Activated CD4-positive, alpha-beta T cell treated with anti-CD3 and anti-CD28 coated beads, Interleukin-2, amount 10 ng/mL, durations not matched to agents 7 days and 5 days (primary cell): ENCODE measurements at places on chromosomes 6 and 20.
A peak's percentile ranks its signal among the peaks of the same experiment; 100 is the strongest.

DNA sequence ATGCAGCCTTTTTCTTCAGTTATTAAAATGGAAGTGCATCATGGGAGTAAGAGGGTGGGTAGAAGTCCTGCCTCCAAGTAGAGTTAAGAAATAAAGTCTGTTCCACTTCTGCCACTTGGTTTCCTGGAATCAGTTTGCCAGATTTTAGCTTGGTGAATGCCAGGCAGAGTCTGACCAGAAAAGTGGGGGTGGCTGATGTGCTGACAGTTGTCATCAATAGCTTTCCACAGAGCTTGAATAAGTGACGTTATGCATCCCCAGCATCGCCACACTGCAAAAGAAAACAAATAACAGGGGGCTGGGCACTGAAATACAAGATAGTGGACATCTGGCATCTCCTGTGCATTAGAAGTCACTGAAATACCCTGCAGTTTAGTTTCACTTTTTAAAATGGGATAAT is 30.8 kb upstream of the CEP162 start:
- no peak for DNase-seq

GRCh38 chr20:5718896-5719595 is 31.2 kb upstream of the SHLD1 start:
- DNase-seq = no peak

DNA sequence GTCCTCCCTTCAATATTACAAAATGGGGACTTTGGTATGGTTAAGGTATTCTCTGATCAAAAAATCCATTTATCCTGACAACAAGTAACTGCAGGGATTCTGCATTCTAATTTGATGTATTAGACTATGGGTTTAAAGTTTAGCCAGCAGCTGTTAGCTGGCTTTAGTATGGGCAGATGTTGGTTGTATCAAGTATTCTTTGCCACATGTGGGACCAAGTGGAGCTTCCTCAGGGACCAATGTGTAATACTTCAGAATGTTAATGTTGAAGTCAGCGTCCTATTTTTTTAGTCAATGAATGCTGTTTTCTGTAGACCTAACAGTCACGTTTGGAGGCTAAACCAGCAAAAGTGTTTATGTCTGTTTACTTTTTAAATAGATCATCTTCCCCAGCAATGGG is 41.4 kb downstream of the MOXD1 start:
- no peak for DNase-seq

GRCh38 chr6:130675072-130675471 is 152.1 kb upstream of the SMLR1 start:
- no peak for DNase-seq

DNA sequence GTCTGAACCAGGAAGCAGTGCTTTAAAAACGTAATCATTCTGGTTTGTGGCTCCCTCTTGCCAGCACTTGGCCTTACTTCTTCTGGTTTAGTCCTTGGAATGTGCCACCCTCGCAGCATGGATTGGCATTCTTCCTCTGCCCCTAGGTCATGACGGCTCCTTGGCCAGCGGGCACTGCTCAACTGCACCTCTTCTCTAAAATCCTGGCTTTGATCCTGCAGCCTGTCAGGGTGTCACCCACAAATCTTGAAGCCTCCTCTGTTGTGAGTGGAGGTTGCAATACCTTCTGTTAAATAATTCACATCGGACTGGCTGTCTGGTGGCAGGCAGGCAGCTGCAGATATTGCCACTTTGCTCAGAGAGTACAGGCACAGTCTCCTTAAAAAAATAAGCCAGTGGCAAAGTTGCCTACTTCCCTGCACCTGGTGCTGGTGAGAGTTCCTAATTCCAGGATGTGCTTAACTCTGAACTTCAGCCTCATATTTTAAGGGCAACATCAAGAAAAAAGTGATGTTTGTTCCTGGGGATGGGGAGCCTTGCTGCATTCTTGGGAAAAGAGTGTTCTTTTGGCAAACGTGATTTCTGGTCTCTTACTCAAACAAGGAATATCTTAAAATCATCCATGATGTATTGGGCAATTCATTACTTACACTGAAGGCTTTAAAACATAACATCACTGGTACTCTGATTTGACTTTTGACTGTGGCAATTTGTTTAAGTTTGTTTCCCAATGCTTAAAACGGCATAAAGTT is 179.8 kb downstream of the FOXA2 start:
- DNase-seq = no peak

GRCh38 chr6:127486934-127487333 is 27.7 kb upstream of the KIAA0408 start:
- DNase-seq = no peak

GRCh38 chr6:15754035-15754705 is 91.3 kb upstream of the DTNBP1 start:
- no peak for DNase-seq

DNA sequence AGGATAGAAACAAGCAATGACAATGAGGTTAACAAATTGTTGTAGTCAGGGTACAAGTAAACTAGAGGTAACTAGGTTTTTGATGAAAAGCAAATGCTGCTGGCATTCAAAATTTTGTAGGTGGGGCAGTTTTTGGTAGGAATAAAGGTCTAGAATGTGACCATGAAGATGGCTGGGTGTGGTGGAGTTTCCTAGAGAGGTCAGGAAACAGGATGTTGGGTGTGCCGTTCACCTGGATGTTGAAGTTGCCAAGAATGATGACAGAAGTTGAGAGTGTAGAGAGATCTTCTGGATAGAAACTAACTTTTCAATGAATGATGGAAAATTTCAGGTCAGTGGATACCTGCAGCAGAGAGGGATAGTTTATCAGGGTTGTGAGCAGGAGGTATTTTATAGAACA is 22.7 kb downstream of the MAPK14 start:
- DNase-seq = peak; percentile 16

DNA sequence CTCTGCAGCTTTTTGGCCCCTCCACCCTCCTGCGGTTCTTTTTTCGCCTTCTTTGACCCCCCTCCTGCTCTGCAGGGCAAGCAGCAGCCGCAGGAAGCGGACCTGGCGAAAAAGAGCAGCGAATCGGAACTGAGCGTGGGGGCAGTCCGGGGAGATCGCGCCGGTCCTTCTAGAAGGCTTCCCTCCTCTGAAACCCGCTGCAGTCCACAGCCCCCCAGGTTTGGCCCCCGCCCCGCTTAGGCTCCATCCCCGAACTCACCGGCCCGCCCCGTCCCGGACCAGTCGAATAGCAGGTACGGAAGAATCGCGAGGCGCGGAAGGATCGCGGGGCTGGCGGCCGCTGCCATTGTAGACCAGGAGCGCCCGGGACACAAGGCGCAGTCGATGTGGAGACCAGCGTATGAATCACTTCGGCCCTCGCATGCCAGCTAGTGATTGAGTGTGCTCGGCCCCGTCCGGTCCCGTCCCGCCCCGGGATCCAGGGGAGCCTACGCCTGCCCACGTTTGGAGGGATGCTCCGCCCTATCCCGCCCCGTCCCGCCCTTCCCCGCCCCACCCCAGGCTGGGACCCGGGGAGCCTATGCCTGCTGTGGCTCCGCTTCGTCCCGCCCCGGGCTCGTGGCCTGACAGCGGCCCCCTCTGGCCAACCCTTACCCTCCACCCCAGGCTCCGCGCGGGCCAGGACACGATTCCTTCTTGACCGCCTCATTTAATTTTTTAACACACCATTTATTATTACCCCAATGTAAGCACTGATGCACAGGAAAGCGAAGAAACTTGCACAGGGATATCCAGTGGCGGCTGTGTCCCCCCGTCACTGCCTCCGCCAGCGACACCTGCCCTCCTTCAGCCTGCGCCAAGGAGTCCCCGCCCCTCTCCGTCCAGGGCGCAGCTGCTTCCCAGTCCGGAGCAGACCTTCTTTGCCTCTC is at the start of gene ULBP3:
Gene ULBP3 (minus strand): TSS at position 402 of the 929 bp plus-strand sequence. CDS start 55 bp downstream, at position 347.
- peak; percentile 68 for DNase-seq

DNA sequence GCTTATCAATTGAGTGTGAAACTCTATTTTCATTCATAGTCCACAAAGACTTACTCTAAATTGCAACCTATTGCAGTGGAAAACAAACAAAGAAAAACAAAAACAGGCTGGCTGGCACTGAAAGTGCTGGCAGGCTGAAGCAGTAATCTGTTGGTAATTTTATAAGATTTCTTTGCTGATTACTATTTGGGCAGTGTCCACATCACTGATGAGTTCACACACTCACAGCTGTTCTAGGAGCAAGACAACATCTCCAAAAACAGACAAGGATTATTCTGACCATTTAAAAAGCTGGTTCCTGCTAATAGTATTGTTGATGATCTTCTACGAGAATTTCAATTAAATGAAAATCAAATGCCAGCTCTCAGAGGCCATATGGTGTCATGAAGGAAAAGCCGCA is 26.9 kb downstream of the MARCKS start:
- DNase-seq = no peak

DNA sequence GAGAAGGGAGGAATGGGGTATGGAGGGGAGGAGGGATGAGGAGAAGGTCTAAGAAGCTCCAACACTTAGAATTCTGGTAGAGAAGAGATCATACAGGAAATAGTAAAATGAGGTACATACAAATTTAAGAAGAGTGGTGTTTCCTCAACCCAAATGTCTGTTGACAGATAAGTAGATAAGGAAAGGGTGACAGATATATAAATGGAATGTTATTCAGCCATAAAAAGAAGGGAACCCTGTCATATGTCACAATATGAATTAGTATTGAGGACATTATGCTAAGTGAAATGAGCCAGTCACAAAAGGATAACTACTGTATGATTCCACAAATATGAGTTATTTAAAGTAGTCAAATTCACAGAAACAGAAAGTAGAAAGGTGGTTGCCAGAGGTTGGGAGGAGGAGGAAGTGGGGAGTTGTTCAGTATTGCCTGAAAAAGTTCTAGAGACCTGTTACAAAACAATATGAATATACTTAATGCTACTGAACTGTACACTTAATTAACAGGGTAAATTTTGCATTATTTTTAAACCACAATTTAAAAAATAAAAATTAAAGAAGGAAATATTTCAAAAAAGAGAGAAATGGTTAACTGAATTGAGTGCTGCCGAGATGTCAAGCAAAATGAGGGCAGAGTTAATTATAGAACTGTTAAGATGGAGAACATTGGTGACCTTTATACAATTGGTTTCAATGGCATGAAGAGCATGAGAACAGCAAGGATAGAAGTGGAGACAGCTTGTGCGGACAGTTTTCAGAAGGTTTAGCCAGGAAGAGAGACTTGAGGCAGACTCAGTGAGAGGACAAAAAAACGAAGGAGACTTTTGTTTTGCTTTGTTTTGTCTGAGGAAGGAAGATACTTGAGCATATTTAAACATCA is 47.6 kb upstream of the ADGRF4 start:
- DNase-seq = no peak

- no peak for DNase-seq
Observed at GRCh38 chr20:21090111-21090618, 16.0 kb downstream of the LINC00237 start.

DNA sequence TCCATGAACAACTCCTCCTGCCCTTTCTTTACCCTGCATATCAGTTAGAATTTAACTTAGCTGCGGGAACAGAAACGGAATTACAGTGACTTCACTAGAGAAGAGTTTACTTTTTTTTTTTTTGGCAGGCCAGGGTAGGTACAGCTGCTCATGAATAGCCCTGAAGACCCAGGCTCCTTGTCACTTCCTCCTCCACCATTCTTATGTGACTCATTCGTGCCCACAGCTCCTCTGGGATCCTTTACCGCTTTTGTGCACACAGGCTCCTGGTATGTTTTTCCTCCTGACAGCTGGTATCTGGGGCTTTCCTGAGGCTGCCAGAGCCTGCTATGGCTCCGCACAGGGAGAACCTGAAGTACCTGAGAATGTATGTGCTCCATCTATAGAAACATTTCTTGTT is 3.9 kb upstream of the KCNS1 start:
- no peak for DNase-seq

GRCh38 chr20:51434580-51435247 is 107.8 kb downstream of the NFATC2 start:
- DNase-seq = no peak

- DNase-seq = no peak
Observed at GRCh38 chr6:52000064-52000463, 87.3 kb downstream of the PKHD1 start.

DNA sequence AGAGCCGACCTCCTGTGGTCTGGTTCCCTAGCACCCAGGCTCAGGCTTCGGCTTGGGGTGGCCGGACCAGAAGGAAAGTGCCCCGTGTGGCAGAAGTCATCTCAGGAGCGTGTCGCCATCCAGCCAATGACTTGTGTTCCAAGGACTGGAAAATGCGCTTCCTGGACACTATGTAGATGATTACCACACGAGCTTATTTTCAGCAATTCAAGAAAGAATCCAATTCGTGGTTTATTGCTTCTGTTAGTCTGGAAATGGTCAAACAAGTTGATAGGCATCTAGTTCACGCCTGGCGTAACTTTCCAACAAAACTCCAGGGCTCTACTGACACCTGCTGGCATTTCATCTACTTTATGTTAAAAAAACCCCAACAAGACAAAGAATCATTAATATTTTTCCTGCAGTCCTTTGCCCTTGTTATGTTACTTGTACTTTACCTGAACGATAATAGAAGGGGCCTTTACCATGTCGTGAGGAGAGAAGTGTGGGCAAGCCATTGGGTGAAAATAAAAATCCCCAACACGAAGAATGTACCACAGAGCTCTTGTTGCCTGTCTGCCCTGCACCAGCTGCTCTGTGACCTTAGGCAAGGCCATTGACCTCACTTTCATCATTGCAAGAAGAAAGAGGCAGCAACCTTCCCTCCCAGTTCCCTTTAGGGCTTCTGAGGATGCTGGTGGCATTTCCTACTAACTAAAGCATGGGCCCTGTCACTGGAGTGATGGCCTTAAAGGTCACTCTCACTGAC is 154.7 kb upstream of the LAMP5 start:
- no peak for DNase-seq

GRCh38 chr6:10963113-10963512 is 76.3 kb downstream of the SYCP2L start:
- DNase-seq = no peak

DNA sequence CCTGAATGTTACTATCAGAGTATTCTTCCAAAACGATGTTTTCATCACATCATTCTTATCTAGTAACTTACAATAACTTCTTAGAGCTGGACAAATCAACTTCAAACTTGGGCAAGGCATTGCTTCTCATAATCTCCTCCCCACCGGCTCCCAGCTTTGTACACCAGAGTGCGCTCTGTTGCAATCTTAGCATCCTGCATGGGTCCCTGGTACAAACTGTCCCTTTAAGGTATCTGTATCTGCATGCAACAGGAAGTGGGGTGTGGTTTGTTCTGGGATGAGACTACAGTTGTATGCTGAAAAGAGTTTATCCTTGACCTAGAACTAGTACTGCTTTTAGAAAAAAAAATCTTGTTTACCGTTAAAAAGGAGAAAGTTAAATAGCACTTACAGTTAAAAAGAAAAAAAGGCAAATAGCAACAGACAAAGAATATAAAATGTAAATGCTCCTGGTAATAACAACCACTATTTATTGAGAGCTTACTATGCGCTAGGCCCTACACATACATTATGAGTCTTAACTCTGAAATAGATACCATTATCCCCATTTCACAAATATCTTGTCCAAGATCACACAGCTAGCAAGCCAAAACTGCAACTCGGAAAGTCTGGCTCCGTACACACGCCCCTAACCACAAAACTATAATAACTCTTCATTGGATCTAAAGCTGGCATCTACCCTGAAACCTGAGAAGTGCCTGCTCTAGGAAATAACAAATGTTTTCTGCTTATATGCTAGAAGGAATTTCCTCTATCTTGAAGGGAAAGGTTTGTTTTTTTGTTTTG is 9.8 kb upstream of the HECA start:
- DNase-seq = peak; percentile 92
